Calu3 (cell line): ENCODE measurements at places on chromosomes 1 and 21.
A peak's percentile ranks its signal among the peaks of the same experiment; 100 is the strongest.

DNA sequence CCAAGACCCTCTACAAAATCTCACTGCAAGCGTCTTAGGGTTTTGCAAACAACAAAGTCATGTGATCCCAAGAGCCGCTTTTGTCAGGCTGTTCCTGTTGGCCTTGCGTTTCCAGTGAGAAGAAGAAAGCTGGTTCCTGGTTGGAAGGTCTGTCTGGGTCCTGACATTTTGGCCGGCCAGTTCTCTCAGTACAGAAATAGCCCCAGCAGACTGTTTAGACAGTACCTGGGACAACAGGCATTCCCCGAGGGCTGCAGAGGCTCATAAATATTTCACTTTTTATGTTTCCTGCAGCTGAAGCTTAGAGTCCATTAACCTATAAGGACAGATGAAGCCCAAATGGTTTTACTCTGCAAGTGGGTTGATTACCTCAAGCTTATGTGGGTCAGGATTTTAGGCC, 8.6 kb downstream of the GPR137B start:
- DNase-seq = no peak

GRCh38 chr1:36133484-36133883, 8.5 kb upstream of the COL8A2 start:
- peak; percentile 79 for DNase-seq

- no peak for DNase-seq
Observed at GRCh38 chr1:91727763-91728162, 158.2 kb downstream of the TGFBR3 start.

- DNase-seq = no peak
Observed at GRCh38 chr1:188243456-188243855, 1414.7 kb downstream of the PLA2G4A start.

DNA sequence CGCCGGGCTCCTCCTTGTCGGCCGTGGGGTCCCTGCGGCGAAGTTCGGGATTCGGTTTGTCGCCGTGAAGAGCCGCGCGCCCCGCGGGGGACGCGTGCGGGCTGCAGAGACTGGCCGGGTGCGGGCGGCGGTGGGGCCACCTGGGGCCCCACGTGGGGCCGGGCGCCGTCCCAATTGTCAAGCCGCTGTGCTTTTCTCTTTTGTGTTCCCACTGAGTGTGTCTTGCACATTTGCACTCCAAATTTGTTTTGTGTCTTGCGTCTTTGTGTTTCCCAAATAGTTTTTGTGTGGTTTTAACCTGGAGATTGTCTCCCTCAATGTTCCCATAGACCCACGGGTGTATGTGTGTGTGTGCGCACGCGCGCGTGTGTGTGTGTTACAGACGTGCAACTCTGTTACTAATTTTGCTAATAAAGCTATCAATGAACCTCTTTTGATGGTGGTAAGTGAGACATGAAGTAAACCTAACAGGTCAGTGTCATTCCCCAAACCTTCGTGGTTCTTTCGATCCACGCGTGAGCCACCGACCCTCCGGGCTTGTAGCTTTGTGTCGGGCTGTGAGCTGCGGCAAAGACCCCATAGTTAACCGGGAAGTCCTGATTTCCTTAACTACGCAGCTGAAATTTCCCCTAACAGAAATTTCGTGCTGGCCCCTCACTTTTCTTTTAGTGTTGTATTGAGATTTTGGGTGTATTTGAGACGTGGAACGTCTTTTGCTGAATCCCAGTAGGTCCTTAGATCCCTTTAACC, 708 bp downstream of the PRDM2 start:
- DNase-seq = peak; percentile 14

DNA sequence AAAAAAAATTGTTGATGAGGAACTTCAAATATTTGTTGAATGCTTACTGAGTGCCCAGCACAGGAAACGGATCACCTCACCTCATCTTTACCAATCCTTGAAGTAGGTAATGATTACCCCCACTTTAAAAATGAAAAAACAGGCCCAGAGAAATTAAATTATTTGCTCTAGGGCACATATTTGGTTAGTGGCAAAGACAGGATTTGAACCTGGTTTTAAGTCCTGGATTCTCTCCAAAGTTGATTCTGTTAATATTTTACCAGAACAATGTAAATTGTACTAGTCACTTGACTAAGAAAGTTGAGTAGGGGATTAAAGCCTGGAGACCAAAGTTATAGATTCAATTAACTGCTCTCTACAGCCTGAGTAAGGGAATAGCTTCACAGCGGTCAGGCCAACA, 97.9 kb downstream of the GIPC2 start:
- DNase-seq = no peak
